ENCODE measurements at places on chromosomes 7 and 10.

GRCh38 chr7:155547161-155547791 lies 917 bp upstream of the CNPY1 start:
- DNase-seq: no peak

DNA sequence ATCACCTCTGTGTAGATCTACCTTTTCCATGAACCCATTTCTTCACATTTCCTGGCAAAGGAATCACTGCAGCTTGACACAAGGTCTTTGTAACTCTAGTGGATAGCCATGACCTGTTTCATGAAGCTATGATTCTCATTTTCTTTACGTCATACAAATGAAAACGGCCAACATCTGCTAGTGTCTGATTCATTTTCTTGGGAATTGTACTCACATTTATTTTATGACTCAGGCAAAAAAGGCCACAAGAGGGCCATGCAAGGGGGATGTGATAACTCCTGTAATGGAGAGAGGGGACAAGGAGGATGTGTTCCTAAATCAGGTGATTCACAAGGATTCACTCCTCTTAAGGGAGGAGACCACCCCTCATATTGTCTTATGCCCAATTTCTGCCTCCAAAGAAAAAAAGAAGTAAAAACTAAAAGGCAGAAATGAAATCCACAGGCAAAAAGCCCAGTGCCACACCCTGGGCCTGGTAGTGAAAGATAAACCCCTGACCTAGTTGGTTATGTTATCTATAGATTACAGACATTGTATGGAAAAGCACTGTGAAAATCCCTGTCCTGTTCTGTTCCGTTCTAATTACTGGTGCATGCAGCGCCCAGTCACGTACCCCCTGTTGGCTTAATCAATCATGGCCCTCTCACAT lies 249.9 kb downstream of the IPMK start:
- DNase-seq: no peak

DNA sequence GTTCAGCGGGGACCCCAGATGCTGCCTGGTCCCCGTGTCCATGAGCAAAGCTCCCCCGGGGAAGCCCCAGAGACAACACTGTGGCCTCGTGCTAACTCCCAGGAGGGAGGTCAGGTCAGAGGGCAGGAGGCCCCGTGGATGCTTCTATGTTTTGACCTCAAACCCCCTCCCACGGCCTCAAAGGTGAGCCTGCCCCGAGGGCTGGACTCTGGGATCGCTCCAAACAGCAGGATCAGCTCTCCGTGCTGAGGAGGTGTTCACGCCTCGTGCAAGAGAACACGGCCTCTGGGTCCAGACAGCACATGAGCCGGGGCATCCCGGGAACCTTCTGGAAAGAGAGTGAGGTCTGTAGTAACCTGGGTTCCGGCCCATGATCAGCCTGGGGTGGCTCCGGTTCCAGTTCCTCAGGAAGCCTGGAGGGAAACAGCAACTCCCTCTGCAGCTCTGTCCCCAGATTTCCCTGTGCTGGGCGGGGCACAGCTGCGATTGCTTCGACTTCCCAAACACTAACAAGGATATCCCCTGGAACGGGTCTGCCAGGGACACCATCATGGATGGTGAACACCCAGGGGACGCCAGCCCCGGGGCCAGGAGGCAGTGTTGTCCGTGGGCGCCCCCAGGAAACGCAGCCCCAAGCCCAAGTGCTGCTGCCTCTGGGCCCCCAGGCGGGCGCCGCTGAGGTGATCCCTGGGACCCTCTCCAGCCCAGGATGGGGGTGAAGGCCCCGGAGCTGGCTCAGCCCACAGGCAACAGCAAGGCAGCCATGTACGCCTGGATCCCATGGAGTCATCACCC lies 18.0 kb upstream of the INPP5A start:
- no peak for DNase-seq

DNA sequence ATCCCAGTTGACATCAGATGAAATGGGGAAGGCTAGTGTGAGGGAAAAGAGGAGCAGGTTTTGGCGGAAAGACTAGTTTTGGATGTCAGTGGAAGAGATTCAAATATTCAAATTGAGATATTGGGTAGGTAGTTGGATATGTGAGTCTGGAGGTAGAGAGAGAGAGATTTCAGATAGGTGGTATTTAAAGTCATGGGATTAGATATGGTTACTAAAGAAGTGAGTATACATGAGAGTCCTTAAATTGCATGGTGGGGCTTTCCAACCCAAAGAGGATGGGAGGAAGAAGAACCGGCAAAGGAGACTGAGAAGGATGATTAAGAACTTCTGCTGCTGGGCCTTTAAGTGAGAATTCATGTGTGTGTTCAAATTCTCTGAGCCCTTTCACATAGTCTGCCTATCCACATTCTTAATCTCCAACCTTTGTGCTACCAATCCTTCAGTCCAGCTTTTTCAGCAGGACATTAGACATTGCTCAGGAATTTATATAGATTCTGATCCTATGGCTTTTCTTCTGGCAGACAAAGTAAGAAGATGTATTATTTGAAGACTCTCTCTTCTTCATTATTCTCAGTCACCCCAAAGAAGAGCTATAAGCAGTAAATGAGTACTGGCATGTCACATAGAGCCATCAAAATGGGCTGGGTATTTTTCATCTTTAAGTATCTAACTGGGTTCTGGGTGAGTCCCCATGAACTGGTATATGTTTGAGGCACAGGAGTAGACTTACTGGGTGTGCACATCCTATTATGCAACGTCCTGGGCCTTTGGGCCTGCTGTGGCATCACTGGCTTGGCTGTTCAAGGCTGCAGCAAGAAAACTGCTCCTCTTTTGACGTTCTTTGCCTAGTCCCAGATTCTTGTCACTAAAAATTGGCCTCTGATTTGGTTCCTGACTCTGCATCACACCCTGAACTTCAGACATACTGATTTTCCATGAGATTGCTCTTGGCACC lies 33.6 kb downstream of the ST7 start:
- DNase-seq: no peak

DNA sequence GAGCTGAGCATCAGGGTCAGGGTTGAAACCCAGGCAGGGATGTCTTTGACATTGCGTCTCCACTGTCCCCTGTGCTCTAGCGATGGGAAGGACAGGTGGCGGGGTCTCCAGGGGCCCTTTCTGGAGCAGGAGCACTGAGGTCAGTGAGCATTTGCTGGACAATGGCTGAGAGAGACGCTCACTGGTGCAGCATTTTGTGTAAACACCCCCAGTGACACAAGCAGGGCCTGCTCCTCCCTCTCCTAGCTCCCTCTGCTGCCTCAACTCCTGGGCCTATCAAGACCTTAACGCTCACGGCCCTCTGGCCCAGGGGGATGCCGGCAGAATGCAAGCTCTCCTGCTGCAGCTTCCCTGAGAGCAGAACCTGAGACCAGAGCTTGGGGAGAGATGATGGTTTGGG lies 17.4 kb upstream of the INMT start:
- no peak for DNase-seq

GRCh38 chr10:94639902-94640301 lies 43.6 kb upstream of the CYP2C18 start:
- no peak for DNase-seq

- DNase-seq: no peak
Observed at GRCh38 chr10:13969792-13970140, 361.0 kb downstream of the FRMD4A start.

GRCh38 chr10:109932391-109932790 lies 9.1 kb upstream of the XPNPEP1 start:
- no peak for DNase-seq

GRCh38 chr10:126705951-126706565 lies 35.6 kb upstream of the C10orf90 start:
- no peak for DNase-seq

GRCh38 chr7:99881370-99881769 lies 4.5 kb upstream of the OR2AE1 start:
- DNase-seq: no peak

DNA sequence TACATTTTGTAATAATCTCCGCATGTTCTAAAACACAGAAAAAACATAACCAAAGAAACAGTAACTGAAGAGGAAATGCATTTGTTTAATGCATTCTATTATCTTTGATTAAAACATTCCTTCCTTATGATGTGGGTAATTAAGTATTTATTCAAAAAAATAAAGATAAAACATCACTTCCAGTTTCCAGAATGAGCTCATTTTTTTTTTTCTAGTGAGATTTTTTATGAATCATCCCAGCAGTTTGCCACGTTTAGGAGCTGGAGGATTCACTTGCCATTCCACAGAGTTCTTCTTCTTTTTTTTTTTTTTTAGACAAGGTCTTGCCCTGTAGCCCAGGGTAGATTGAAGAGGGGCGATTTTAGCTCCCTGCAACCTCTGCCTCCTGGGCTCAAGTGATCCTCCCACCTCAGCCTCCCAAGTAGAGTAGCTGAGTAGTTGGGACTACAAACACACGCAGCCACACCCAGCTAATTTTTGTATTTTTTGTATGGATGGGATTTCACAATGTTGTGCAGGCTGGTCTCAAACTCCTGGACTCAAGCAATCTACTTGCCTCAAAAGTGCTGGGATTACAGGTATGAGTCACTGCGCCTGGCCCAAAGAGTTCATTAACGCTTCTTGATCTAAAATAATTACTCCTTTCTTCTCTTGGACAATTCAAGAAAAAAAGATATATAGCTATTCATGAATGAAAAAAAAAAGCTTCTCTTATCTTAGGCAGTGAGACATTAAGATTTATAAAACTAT lies 177.3 kb downstream of the DKK1 start:
- DNase-seq: no peak

GRCh38 chr7:150940431-150941102 lies 37.6 kb downstream of the KCNH2 start:
- no peak for DNase-seq

DNA sequence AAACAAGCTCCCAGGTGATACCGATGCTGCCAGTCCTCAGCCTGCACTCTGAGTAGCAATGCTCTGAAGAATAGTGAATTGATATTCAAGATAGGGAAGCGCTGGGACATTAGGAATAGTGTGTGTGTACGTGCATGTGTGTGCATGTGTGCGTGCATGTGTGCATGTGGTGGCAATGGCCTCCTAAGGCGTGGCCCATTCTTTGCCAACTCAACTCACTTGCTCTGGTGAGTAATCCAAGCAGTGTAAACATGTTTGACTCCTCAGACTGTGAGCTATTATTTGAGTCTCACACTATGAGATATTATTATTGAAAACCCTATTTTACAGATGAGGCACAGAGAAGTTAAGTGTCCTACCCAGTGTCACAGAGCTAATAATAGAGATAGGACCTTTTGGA lies 186.6 kb downstream of the RAB11FIP2 start:
- DNase-seq: no peak

GRCh38 chr10:30413996-30414576 lies 19.9 kb upstream of the MAP3K8 start:
- DNase-seq: no peak

GRCh38 chr7:153567426-153567825 lies 484.8 kb upstream of the DPP6 start:
- DNase-seq: no peak

GRCh38 chr10:44177610-44178009 lies 207.3 kb downstream of the CXCL12 start:
- no peak for DNase-seq

DNA sequence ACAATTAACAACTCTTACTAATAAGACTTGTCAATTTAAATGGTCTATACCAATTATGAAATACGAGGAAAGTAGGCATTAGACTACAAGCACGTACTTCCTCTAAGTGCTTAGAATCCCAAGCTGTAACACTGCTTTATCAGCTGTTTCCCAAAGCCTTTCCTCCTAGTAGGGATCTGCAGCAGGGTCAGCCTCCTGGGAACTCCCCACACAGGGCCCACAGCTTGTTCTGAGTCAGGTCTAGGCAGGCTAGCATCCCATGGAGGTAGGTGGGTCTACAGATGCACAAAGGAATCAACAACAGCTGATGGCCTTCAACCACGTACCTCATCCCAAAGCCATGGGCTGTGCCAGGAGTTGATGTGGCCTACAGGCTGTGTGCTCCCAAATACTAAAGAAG lies 14.7 kb downstream of the MMS19 start:
- DNase-seq: no peak

DNA sequence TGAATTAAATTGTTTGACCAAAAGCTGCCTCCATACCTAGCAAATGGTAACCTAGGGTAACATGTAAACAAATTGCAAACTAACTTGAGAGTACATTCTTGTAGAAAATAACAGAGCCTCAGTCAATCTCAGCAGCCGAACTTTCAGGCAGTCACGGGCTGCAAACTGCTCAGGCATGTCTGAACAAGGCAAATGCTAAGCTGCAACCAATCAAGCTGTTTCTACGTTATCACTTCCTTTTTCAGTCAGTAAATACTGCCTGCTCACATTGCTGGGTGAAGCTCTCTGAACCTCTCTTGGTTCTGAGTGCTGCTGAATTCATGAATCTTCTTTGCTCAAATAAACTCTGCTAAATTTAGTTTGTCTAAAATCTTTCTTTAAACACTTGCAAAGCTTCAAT lies 1212.4 kb downstream of the SORCS1 start:
- DNase-seq: no peak

DNA sequence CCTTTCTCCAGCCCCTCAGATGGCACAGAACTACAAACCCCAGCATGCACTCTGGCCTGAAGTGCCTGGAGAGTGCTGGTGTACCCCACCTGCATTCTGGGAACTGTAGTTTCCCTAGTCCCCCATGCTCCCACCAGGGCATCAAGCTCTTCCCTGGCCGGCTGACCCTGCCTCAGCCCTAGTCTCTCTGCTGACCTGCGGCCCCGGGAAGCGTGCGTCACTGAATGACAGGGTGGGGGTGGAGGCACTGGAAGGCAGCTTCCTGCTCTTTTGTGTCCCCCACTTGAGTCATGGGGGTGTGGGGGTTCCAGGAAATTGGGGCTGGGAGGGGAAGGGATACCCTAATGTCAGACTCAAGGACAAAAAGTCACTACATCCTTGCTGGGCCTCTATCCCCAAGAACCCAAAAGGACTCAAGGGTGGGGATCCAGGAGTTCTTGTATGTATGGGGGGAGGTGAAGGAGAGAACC lies 2.1 kb downstream of the NOS3 start:
- DNase-seq: no peak

GRCh38 chr10:114303556-114303955 lies 64.5 kb downstream of the VWA2 start:
- no peak for DNase-seq

DNA sequence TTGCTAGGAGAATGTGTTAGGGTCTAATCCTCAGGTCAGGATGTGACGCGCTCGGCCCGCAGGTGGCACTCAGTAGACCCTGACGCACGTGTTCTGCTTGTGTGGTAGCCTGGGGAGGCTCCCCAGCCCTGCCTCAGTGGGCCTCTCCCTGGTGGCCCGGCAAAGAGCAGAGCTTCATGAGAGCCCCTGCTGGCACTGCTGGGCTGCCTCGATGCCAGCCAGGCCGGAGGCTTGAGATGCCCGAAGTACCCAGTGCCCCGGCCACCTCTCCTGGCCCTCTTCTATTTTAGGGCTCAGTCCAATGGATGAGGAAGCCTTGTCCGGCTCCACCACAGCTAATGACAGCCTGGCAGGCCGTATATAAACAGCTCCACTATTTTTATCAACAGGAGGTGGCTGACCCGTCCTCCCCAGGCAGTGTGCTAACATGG lies 42.0 kb downstream of the PRF1 start:
- no peak for DNase-seq

All from stimulated activated CD4-positive, alpha-beta T cell treated with anti-CD3 and anti-CD28 coated beads, Interleukin-2, amount 100 ng/mL, for 48 hours (primary cell).